ENCODE measurements at places on chromosomes 7 and 10.
A peak's percentile ranks its signal among the peaks of the same experiment; 100 is the strongest.

GRCh38 chr10:103415581-103415980 lies 19.2 kb downstream of the PDCD11 start:
- no peak for DNase-seq

- no peak for DNase-seq
Observed at GRCh38 chr10:114925587-114926586, 12.1 kb upstream of the TRUB1 start.

DNA sequence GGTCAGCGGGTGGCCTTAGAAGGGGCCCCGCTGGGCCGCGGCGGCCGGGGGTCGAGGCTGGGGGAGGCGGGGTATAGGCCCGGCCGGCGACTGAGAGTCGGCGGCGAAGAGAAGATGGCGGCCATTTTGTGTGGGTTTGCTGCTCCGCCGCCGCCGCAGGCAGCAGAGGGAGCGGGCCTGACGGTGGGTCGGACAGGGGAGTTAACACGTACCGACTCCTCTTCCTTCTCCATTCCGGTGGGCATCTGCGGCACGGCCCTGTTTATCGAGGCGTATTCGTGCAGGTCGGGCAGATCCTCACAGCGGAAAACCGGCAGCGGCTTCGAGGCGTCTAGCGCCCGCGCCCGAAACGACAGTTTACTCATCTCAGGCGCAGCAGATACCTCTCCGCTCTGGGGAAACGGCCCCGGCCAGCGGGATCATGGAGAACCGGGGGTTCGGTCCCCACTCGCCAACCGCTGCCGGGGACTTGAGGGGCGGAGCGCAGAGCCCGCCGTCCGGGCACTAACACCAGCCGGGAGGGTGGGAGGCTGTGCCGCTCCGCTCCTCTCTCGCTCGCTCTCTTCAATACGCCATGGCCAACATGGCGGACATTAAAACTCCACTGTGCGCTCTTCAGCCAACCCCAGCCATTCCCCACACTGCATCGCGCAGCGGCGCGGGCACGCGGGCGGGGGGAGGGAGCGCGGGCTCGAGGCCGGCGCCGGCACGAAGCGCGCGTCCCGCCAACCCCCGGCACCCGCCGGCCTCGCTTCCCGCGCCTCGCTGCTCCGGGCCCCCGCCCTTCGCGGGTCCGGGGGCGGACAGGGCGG lies at the start of gene EPC1:
EPC1 (minus strand) TSS at position 608 of the 812 bp plus-strand sequence; CDS start at position 365, 243 bp downstream.
- peak; percentile 92 for DNase-seq

- no peak for DNase-seq
Observed at GRCh38 chr10:90378524-90379076, 479.2 kb downstream of the HTR7 start.

DNA sequence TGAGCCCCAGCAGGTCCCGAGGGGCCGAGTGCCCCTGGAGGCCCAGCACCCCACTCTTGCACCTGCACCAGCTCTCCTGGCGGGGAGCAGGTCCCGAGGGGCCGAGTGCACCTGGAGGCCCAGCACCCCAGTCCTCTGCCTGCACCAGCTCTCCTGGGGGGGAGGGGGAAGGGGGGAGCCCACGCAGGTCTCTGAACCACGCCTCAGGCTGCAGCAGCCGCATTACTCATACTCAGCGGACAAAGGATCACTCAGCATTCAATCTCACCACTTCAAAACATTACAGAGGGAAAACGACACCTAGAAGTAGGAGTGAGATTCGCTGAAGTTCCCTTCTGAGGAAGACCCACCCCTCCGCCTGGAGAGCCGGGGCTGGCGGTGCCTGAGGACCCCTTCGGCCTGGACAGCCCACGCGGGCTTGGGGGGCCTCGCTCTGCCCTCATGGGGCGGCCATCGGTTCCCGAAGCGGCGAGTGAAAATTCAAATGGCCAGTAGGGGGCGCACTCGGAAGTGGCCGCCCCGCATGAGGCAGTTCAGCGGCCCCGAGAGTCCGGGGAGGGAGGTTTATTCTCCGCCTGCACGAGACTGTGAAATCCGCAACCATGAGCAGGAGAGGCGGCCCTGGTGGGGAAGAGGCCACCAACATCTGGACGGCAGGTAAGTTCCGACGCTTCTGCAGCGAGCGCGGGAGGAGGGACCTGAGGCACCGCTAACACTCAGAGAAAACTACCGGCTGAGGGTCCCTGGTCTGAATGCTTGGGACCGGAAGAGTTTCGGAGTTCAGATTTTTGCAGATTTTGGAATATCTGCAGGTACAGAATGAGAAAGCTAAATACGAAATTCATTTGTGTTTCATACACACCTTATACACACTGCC lies 1.1 kb upstream of the GPER1 start:
- DNase-seq, result peak; percentile 83

DNA sequence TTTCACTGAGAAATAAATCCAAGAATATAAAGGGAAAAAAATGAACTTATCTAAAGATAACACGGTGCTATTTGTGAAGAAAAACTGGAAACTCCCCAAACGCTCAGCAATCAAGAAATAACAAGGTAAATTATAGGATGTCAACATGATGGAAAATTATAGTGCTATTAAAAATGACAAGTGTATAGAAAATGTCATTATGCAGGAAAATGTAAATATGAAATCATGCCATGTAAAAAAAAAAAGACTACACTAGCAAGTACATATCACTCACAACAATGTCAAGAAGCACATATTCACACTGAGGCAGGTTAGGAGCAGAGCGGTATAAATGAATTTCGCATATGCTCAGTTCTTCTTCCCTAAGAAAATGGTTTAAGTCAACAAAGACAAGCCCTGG lies 27.7 kb downstream of the KLRG2 start:
- DNase-seq, result no peak

DNA sequence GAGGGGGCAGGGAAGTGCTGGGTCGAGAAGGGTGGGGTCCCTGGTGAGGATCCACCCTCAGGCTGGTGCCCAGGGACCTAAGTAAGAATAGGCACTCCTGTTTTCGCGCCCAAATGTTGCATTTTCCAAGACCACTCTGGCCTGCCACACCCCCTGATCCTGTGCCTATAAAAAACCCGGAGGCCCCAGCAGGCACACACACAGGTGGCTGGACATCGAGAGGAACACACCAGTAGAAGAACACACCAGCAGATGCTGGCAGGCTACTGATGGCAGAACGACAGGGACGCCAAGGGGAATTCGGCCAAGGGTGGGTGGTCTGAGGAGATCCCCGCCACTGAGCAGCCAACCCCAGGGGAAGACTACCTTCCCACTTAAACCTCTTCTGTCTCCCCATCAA lies 633.9 kb upstream of the POT1 start:
- DNase-seq, result no peak

- no peak for DNase-seq
Observed at GRCh38 chr10:4519658-4520402, 306.2 kb upstream of the AKR1E2 start.

DNA sequence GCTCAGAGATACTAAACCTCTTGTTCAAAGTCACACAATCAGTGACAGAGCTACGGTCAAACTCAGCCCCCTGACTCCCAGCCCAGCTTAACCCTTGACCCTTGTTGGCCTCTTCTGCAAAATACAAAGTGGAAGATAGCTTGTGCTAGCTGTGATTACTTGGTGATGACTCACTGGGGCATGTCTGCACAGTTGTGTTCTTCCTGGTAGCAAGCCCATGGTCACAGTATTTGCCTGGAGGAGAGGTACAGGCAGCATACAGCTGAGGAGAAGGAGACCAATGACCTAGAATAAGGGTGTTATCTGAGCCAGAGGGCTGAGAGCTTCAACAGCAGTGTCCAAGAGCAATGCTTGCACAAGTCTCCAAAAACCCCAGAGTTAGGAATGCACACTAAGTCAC lies 5.7 kb upstream of the HSPA12A start:
- DNase-seq, result no peak

DNA sequence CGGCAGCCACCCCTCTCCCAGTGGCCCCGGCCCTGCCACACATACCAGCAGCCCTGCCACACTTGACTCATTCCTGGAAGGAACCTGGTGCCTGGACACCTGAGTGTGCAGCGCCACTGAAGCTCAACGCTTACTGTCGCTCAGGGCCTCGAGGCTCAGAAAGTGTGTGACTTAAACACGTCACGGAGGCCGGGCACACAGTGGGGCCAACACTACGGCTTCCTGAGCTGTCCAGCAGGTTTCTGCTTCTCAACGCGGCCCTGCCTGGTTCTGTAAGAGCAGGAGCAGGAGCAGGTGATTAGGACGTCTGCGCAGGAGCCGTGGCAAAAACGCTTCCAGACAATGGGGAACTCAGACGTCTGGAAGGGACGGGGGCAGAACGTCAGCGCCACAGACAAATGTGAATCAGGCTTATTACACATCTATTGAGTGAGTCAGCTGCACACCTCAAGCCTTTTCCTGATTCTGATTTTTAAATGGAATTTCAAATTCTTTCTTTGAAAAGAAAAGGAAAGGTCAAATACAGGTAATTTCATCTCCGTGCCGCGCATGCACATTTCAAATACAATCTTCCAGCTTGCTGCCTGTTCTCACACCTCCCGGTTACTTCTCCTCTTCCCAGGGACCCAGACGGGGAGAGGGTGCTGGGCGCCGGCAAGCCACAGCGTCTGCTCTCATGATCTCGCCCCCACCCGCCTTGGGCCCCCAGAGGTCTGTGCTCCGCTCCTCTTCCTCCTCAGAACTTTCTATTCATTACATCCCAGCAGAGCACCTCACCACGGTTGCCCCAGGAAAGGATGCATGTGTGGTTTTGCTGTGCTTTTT lies 66.6 kb downstream of the ADARB2 start:
- no peak for DNase-seq

DNA sequence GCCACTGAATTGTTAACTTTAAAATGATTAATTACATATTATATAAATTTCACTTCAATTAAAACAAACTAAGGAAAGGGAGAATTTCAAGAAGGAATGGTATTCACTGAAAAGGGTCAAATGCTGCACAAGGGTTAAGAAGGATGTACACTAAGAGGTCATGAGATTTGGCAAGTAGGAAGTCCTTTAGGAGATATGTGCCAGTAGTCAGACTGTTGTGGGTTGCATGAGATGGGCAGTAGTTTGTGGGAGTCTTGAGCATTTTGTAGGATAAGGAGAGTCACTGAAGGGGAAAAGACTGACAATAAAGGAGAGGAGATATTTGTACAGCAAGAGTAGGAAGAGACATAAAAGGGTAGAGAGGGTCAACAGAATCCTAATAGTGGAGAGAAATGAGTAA lies 12.4 kb upstream of the PTPN12 start:
- DNase-seq, result no peak

DNA sequence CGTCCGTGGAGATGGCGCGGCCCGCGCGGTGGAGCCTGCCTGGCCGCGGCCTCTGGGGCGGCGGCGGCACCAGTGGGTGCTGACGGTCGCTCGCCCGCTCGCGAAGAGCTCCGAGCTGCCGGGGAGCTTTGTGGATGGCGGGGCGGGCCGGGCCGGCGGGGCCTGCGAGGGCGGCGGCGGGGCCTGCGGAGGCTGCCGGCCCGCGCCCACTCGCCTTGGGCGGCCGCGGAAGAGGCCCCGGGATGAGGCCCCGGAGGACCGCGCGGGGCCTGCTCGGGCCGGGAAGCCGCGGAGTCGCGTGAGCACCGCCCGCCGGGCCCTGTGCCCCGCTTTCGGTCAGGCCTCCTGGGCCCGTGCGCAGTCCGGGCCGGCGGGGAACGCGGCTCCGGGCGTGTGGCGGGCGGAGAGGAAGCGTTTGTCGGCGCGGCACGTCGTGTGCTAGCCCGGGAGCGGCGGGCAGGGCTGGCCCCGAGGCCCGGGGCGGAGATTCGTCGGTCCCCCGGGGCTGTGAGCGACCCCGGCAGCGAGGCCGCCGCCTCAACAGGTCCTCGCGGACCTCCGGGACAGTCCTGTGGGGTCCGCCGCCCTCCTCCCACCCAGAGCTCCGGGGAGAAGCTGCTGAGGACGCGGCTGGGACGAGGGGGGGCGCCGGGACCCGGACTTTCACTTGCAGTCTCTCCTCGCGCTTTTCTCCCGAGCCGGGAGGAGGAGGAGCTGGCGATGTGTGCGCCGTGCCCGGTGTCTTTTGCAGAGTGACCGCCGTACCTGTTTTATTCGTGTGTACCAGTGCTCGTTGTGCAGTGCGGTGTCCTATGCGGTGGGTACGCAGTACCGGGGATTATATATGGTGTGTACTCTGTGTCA lies 578 bp downstream of the ZMYND11 start:
- DNase-seq, result peak; percentile 78

DNA sequence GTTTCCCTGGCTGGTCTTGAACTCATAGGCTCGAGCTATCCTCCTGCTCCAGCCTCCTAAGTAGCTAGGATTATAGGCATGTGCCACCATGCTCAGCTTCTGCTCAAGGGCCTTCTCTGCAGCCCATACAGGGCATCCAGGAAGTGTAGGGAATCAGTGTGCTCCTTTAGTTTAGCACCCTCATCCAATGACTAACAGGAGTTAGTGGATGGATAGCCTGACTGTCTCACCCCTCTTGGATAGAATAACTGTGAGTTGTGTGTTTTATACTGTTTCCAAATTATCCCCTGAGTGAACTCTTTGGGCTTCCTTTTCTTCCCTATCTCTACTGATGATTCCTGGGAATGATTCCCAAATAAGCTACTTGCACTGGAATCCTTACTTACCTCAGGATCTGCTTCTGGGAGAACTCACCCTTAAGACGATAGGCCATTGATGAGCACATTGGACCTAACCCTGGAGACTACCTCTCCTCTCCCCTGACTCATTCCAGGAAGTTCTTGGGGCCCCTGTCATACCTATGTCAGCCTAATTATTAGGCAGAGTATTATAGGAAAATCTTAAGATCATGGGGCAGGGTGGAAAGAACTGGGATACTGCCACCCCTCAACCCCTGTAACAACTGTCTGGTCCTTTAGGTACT lies 18.5 kb downstream of the STRIP2 start:
- no peak for DNase-seq

DNA sequence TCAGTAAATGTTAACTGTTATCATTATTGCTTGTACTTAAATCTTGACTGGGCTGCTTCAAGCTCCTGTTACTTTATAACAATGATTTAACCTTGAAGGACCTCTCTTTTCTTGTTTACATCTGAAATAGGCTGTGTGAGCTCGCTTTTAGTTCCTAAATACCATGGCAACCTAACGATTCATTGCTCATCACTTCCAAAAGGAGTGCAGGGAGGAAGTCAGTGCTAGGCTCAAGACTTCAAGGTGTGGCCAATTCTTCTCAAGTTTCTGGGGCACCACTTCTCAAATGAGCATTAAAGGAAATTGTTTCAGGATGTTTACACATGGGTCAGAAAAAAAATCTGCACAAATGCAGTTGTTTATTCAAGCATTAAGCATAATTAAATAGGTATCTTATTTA lies 284.2 kb downstream of the MTERF1 start:
- DNase-seq, result no peak

DNA sequence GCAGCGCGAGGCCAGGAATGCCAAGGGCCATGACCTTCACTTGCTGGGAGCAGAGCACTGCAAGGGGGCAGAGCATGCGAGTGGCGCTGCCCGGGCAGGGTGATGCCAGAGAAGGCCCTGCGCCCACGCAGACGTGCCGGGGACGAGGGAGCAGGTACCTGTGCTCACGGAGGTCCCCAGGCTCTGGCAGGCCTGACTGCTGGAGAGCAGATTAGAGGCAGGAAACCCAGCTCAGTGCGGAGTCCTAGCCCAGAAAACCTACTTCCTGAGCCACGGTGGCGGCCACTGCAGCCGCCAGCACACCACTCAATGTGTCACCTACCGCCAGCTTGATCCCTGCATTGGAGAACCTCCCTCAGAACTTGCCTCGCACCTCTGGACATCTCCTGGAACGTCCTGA lies 148.4 kb downstream of the MAD1L1 start:
- DNase-seq, result no peak

- no peak for DNase-seq
Observed at GRCh38 chr10:84201244-84201606, 6.9 kb downstream of the CDHR1 start.
